ENCODE measurements at places on chromosomes 6 and 20.
A peak's percentile ranks its signal among the peaks of the same experiment; 100 is the strongest.

DNA sequence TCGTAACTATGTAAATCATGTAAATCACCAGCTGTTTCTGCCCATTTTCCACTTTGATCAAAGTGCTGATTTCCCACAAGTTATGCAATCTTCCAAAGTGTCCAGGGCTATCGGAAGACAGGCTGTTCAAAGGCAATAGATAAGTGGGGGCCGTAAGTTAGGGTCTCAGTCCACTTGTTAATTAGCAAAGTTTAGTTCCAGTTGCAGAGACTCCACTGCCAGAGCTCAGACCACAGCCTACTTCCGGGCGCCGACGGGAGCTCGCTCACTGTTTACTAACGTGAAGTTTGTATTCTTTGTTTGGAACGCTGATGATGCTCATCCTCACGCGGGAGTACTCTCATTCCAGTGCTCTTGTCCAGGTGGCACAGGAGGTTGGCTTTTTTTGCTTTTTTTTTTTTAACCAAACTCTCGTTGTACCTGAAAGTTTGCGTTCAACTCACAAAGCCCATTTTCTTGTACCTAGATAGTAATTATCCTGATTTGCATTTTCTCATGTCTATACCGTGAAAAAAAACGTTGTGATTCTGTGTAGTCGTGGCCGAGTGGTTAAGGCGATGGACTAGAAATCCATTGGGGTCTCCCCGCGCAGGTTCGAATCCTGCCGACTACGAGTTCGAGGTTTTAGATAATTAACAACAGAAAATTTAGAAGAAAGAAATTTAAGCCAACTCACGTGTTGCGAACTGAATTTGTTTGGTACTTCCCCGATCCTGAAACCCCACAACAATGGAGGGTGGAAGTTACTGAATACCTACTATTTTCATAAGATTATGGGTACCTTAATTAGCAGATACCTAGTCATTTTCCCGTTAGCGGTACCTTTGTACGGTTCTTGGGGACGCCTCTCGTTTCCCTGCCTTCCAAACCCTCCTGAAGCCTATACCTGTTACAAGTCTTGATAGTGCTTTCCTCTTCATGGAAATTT is 29.9 kb upstream of the ZNF184 start:
- DNase-seq: peak; percentile 78

GRCh38 chr6:5565971-5566370 is 304.7 kb downstream of the FARS2 start:
- DNase-seq: no peak

- no peak for DNase-seq
Measured at GRCh38 chr20:15494851-15495250, 1078.4 kb downstream of the KIF16B start.

GRCh38 chr20:11045412-11046175 is 371.8 kb upstream of the JAG1 start:
- peak; percentile 96 for DNase-seq

- no peak for DNase-seq
Measured at GRCh38 chr6:90413396-90413795, 116.8 kb upstream of the BACH2 start.

GRCh38 chr6:3297006-3297405 is 38.3 kb downstream of the PSMG4 start:
- peak; percentile 42 for DNase-seq

DNA sequence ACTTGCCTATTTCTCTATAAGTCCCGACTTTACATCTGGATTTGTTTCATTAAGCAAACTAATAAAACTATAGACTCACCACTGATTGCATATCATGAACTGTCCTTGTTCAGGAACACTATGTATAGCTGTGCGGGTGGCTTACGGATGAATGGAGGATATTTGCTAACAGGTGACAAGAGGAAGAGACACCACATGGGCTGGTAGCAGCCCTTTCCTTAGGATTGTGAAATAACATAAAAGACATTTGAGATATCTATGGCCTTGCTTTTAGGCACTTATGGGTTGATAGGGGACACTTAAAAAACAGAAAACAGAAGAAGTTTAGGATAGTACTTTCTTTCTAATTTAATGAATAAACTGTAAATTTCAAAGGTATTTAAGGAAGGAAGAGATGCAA is 5.0 kb upstream of the CAP2 start:
- no peak for DNase-seq

- no peak for DNase-seq
Measured at GRCh38 chr6:68252632-68253031, 382.4 kb upstream of the ADGRB3 start.

DNA sequence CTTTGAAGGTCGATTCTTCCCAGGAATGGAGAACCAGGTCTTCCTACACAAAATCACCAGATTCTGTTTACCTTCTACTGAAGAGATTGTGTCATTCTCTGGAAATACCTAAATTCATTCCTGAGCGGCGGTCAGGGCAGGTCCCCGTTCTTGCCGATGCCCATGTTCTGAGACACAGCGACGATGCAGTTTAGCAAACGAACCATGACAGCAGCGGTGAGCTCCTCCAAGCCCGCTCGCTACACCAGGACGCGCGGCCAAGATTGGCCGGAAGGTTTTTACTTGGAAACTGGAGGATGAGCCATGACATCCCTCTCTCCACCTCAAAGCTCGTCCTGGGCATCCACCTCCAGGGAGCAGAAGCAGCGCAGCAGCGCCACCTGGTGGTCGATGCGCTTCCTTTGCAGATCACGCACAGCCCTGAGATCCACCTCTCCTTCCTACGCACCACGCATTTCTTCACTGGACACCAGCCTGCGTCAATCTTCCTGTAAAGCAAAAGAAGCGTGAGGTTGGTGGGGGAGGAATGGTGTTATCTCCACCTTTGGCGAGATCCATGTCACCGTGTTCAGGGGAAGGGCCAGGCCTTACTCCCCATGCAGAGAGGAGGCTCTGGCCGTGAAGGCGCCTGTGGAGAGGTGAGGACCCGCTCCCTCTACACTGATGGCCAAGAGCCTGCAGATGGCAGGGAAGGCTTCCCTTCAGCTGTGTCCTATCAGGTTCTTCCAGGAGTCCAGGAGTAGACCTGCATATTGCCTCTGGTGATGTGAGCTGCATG is 9.9 kb upstream of the HLA-B start:
- DNase-seq: peak; percentile 65

DNA sequence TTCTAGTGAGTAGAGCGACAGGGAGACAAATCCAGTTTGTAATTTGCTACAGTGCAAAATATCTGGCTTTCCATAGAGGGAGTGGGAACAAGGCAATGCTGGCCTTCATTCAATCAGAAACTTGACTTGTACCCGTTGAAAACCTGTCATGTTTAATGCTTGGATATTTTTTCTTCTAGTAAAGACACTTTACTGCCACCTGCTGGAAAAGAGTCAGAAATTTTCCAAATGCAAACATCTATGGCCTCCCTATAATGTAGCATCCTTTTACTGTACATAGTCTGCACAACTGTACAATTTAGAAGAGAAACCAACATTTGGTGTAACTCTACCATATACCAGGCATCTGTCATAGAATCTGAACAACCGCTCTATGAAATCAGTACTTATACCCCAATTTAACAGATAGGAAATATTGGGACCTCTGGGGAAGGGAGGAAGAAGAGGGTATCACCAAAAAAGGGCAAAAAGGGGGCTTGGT is 16.7 kb upstream of the TBC1D20 start:
- peak; percentile 52 for DNase-seq

- DNase-seq: no peak
Measured at GRCh38 chr20:59184880-59185447, 21.3 kb downstream of the ZNF831 start.

DNA sequence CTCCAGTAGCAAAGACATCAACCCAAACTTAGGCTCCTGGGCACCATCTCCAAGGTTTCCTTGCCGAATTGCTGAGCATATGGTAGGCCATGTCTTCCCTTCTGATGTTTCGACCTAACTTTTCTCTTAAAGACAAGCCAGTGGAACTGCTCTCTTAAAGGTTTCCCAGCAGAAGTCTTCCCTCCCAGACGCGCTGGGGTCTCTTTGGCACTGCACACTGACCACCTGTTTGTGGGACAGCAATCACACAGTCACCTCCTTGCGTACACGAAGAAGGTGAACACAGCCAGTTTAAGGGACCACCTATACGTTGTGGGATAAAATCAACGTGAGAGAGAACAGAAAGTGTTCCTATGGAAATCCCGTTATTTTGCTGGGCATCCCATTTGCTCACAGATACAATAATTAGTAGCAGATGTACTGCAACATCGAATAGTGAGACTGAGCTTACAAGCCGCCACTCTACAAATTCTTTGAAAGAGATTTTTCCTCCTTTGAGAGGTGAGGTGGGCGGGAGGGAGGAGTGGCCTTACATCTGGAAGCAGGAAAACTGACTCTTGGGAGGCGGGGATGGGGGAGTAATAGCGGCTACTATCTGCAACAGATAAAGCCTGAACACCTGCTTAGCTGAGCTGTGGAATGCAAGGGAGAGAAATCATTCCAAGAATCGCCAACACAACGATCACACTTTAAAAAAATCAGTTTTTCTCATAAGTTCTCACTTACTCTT is 9.9 kb downstream of the GRIK2 start:
- DNase-seq: no peak

- DNase-seq: no peak
Measured at GRCh38 chr20:278607-279571, 11.7 kb downstream of the C20orf96 start.

DNA sequence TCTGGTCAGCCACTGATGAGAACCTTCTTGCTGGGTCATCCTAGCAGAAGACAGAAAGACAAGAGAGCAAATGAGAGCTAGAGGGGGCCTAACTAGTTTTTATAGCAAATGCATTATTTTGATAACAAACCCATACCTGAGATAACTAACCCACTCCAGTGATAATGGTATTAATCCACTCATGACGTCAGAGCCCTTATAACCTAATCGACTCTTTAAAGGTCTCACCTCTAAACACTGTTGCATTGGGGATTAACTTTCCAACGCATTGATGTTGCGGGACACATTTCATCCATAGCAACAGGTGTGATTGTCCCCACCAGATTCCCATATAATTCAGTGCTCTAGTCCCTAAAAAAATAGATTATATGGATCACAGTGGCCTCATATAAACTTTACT is 312.1 kb downstream of the HTR1B start:
- DNase-seq: no peak

DNA sequence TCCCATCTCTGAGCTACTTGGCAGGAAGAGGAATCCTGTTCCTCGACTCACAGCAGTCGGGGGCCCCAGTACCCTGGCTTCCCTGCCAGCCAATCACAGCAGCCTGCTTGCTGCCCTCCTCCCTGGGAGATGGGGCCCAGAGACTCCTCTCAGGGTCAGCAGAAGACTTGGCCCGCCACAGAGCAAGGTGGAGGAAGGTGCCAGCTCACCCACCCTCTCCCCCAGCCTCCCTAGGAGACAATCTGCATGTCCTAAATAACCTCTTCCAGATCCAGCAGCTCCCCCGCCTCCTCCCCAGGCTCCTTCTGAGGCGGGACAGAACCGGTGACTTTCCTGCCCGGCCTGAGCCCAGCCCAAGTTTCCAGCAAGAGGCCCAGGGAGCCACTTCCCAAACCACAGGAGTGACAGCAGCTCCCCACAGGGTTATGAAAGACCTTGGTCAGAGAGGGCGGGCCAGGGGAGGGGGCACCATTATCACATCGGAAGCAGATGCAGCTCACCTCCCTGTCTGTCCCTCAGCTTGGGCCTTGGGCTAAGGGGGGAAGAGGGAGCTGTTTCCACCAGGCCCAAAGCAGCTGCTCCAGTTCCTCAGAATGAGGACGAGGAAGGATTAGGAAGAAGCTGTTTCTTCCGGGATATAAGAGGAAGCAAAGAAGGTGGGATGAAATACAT is 2.3 kb downstream of the CCND3 start:
- DNase-seq: no peak

GRCh38 chr6:15365273-15365687 is 119.4 kb downstream of the JARID2 start:
- DNase-seq: peak; percentile 84

GRCh38 chr6:155400654-155400965 is 55.0 kb downstream of the NOX3 start:
- DNase-seq: no peak

GRCh38 chr6:91483415-91484105 is 896.7 kb upstream of the MAP3K7 start:
- DNase-seq: no peak

DNA sequence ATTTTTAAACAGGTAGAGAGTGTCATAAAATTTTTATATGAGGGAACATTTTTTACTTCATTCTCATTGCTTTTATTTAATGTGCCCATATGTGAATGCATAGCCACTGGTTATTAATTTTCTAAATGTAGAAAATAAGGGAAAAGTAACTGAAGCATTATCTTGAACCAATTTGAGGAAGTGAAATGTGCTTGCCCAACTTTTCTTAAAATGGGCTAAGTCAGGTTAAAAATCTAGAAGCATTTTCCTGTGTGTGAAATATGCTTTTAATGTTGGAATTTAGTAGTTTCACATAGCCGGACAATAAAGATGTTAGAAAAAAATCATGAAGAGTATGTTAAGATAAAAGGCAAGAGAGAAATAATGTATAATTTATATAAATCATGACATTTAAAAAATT is 3.8 kb downstream of the SEC23B start:
- no peak for DNase-seq

GRCh38 chr20:46572153-46572552 is 21.7 kb upstream of the OCSTAMP start:
- peak; percentile 75 for DNase-seq

Measured in foreskin melanocyte (primary cell).